ENCODE measurements at places on chromosomes 13 and 19.

- DNase-seq = no peak
Observed at GRCh38 chr13:32024750-32025149, 6.8 kb upstream of the FRY start.

GRCh38 chr13:69641773-69642172 lies 465.9 kb upstream of the ATXN8OS start:
- DNase-seq = no peak

DNA sequence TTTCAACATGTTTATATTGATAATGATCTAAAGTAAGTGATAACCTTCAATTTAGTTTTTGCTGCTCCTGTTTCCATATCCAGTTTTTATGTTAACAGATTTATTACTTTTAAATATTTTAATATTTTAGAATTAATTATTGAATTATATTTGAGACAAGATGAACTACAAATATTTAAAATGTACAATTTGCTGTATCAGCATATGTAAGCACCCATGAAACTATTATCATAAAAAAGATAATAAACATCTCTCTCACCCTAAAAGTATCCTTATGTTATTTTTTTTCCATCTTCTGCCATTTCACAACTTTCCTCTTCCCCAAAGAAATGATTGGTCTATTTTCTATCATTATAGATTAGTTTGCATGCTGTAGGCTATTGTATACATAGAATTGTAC lies 1426.6 kb upstream of the PRR20A start:
- DNase-seq = no peak

- no peak for DNase-seq
Observed at GRCh38 chr19:17376935-17377600, at the start of gene PLVAP. PLVAP (minus strand) TSS chr19:17377342; CDS start chr19:17377288, 54 bp downstream.

GRCh38 chr19:45110851-45111266 lies 17.9 kb downstream of the PPP1R37 start:
- DNase-seq = no peak

- DNase-seq = no peak
Observed at GRCh38 chr19:49499030-49499670, 2.9 kb downstream of the RPS11 start.

DNA sequence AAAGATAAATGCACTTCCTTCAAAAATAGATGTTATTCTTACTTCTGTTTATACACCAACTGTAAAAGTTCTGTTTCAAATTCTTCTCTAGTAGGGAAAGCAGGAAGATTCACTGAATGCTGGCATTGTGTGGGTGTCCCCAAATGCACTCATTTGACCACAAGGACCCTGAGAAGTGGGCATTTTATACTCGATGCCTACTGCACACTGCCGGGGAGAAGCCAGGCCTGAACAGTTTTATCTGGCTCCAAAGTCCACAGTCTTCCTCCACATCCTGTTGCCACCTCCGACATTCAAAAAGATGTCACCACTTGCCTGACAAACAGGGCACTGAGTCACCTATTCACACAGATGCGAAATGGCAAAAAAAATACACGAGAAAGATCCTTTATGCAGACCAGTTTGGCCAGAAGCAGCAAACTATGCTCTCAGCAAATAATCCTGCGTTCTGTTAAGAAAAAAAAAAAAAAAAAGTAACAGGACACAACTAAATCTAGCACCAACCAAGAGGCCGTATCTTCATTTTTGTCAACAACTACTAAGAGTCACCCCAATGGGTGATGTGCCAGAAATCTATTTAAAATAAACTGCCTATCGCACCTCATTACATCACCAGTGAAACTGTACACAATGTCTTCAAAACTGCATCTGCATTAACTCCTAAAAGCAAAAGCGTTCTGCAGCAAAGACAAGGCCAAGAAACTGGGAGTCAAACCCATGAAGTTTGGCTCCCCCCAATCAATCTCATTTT lies 6.2 kb downstream of the ZC3H4 start:
- no peak for DNase-seq

DNA sequence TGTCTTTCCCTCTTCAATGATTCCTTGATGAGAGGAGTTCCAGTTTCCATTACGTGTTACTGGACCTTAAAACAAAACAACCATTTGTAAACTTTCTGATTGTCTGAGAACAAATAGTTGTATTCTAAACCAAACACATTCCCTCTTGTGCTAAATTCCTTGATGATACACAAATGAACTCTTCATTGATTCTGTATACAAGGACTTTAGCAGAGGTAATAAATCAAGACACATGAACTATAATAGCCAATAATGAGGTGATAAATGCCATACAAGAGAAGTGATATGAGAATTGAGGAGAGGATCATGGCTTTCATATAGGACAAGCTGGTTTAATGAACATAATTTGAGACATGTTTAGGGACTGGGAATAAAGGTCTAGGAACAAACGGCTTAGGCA lies 13.5 kb upstream of the GPC5 start:
- DNase-seq = no peak
